ENCODE measurements at places on chromosomes 7 and 10.

- no peak for DNase-seq
These were observed 143.3 kb upstream of the RSU1 start for GRCh38 chr10:16960551-16960950.

DNA sequence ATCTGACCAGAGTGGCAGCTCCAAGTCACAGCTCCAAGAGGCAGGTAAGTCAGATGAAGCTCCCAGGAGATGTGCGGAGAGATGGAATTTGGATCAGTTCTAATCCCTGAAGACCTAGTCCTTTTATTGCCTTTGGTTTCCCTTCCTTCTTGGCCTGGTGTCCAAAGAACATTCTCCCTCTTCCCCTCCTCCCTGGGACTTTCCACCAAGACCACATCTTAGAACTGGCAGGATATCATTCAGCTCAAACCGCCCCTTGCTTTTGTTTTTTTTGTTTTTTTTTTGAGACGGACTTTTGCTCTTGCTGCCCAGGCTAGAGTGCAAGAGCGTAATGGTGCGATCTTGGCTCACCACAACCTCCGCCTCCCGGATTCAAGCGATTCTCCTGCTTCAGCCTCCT is 190.8 kb downstream of the GFRA1 start:
- no peak for DNase-seq

GRCh38 chr7:106425017-106425719 is 140.4 kb upstream of the NAMPT start:
- no peak for DNase-seq

GRCh38 chr10:24872049-24872789 is 80.2 kb downstream of the PRTFDC1 start:
- no peak for DNase-seq

DNA sequence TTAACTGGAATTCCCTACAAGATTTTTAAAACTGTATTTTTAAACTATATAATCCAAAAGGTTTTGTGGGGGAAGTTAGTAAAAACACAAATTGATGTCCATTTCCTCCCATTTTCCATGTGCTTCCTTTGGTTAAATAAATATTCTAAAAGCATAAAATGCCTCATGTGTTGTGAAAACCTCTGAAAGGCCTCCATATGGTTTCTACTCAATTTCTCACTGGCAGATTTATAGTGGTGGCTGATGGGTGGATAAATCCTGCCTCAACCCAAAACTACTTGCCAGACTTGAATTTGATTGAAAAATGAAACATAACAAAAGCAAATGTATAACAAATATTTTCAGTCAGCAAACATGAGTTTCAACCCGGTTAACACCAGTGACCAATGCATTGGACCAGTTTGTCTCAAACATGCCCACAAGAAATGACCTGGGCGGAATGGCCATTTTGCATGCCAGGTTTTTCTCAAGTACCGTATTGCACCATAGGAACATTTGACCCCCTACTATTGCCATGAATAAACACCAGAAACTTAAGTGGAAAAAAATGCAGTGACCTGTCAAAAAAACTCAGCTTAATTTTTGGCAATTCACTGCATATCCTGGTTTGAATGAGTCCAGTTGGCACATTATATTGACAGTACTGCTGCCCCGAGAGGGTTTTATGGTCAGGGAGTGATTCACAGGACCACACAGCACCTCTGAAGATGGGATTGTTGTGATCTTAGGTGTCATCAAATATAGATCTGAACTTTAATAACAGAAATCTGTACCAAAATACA is 454.6 kb upstream of the ANKRD30A start:
- no peak for DNase-seq
